ENCODE measurements at places on chromosomes 4 and X.

GRCh38 chrX:74521961-74522751 lies 92.3 kb downstream of the RLIM start:
- no peak overlapping the region for H3K27ac ChIP-seq
- H3K4me3 ChIP-seq, result no peak overlapping the region
- no peaks in the 10 kb centered on the region for H3K27me3 ChIP-seq

- H3K4me1 ChIP-seq, result no peaks in the 10 kb centered on the region
- H3K4me3 ChIP-seq, result no peak overlapping the region
- H3K27me3 ChIP-seq, result no peaks in the 10 kb centered on the region
- no peaks in the 10 kb centered on the region for H3K36me3 ChIP-seq
- no peak for DNase-seq
Measured at GRCh38 chrX:144810539-144810938, 436.8 kb upstream of the SPANXN1 start.

- no peaks in the 10 kb centered on the region for H3K4me1 ChIP-seq
- H3K36me3 ChIP-seq, result no peaks in the 10 kb centered on the region
- H3K27me3 ChIP-seq, result no peaks in the 10 kb centered on the region
- no peak overlapping the region for H3K27ac ChIP-seq
- no peak for DNase-seq
Measured at GRCh38 chrX:70979136-70979762, 48.4 kb upstream of the SLC7A3 start.

GRCh38 chr4:5027346-5027745 lies 8.1 kb upstream of the CYTL1 start:
- H3K4me1 ChIP-seq, result no peaks in the 10 kb centered on the region
- H3K27me3 ChIP-seq, result no peaks in the 10 kb centered on the region
- no peak overlapping the region for H3K27ac ChIP-seq
- H3K4me3 ChIP-seq, result no peak overlapping the region
- H3K36me3 ChIP-seq, result no peaks in the 10 kb centered on the region

DNA sequence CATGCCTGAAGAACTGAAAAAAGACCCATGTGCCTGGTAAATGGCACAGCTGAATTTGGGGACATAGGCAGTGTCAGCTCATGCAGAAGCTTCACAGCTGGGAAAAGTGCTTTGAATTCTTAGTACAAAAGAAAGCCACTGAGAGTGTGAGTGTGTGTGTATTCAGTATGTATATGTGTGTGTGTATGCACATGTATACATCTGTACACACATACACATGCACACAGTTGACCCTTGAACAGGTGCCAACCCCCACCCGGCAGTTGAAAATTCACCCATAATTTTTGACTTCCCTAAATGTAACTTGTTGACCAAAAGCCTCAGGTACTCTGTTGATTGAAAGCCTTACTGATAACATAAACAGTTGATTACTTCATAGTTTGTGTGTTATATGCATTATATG lies 49.5 kb upstream of the ENPP6 start:
- no peaks in the 10 kb centered on the region for H3K36me3 ChIP-seq
- H3K4me3 ChIP-seq, result no peak overlapping the region
- peak overlapping the region; percentile 76 for H3K27ac ChIP-seq
- H3K4me1 ChIP-seq, result peaks cover 9% of the 10 kb centered on the region
- DNase-seq, result no peak

GRCh38 chr4:116180157-116180601 lies 905.2 kb downstream of the TRAM1L1 start:
- no peaks in the 10 kb centered on the region for H3K36me3 ChIP-seq
- DNase-seq, result no peak
- no peaks in the 10 kb centered on the region for H3K4me1 ChIP-seq
- no peaks in the 10 kb centered on the region for H3K27me3 ChIP-seq
- H3K4me3 ChIP-seq, result no peak overlapping the region

GRCh38 chrX:51155157-51155556 lies 177.5 kb upstream of the NUDT10 start:
- H3K36me3 ChIP-seq, result no peaks in the 10 kb centered on the region
- DNase-seq, result no peak
- H3K27ac ChIP-seq, result no peak overlapping the region

DNA sequence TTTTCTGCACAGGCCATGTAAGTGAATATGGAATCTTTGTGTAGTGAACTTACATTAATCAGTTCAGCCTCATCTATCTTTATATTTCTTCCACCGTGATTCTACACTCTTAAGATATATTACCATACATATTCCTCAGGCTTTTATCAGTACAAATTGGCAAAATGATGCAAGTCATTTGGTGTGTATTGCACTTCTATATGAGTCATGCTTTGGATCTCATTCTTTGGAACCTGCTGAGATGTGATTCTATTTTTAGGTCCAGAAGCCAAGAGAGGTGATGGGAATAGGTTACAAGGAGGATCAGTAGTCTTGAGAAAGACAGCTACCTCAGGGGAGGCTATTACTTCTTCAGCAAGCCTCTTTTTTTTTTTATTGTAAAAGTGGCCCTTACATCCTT lies 204.4 kb downstream of the ZNF330 start:
- no peak for DNase-seq
- H3K4me1 ChIP-seq, result no peaks in the 10 kb centered on the region
- no peaks in the 10 kb centered on the region for H3K27me3 ChIP-seq
- H3K27ac ChIP-seq, result no peak overlapping the region
- H3K4me3 ChIP-seq, result no peak overlapping the region

- H3K27ac ChIP-seq, result no peak overlapping the region
- H3K27me3 ChIP-seq, result no peaks in the 10 kb centered on the region
- H3K4me3 ChIP-seq, result no peak overlapping the region
- no peaks in the 10 kb centered on the region for H3K4me1 ChIP-seq
- no peak for DNase-seq
Measured at GRCh38 chr4:186939226-186939625, 215.6 kb upstream of the FAT1 start.

DNA sequence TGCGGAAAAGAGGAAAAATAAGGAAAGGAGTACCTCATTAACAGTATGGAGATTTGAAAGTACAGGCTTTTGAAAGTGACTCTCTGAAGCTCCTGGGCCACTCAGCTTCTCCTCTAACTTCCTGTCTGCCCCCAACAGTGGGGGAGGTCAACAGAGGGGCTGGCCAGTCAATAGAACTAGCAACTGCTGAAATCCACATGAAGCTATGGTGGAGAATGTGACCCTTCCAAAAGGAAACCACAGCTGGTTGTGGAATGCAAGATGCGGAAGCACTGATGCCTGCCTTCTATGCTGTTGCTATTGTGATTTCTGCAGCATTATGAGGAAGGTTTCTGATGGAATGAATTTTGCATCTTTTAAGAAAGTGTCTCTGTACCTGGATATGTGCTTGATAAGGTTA lies 2.4 kb downstream of the CORIN start:
- peaks cover 9% of the 10 kb centered on the region for H3K27me3 ChIP-seq
- no peak overlapping the region for H3K4me3 ChIP-seq
- H3K27ac ChIP-seq, result no peak overlapping the region
- H3K4me1 ChIP-seq, result peaks cover 18% of the 10 kb centered on the region

DNA sequence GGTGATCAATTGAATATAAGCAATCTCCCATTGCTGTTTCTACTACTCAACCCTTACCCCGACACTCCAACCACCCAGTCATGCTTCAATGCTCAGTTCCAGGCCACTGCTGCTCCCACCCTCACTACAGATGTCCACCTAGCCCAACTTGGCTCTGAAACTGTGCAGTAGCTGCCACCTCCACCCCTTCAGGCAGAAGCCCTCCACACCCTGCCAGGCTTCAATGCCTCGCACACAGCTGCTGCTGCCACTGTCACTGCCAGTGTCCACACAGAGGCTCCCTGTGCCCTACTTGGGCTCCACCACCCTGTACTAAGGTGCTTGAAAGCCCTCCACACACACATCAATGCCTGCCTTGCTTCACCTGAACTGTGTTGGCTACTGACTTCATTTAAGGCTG lies 34.6 kb downstream of the LAMTOR3 start:
- peaks cover 9% of the 10 kb centered on the region for H3K4me1 ChIP-seq
- no peak overlapping the region for H3K27ac ChIP-seq
- H3K4me3 ChIP-seq, result no peak overlapping the region
- no peaks in the 10 kb centered on the region for H3K27me3 ChIP-seq

GRCh38 chrX:107204068-107204605 lies 2.1 kb downstream of the NUP62CL start:
- no peaks in the 10 kb centered on the region for H3K36me3 ChIP-seq
- peaks cover 11% of the 10 kb centered on the region for H3K4me1 ChIP-seq
- no peak for DNase-seq
- no peak overlapping the region for H3K27ac ChIP-seq

GRCh38 chrX:45513042-45513441 lies 312.4 kb upstream of the DIPK2B start:
- no peak overlapping the region for H3K27ac ChIP-seq
- no peaks in the 10 kb centered on the region for H3K36me3 ChIP-seq
- no peak overlapping the region for H3K4me3 ChIP-seq
- DNase-seq, result no peak
- no peaks in the 10 kb centered on the region for H3K4me1 ChIP-seq

DNA sequence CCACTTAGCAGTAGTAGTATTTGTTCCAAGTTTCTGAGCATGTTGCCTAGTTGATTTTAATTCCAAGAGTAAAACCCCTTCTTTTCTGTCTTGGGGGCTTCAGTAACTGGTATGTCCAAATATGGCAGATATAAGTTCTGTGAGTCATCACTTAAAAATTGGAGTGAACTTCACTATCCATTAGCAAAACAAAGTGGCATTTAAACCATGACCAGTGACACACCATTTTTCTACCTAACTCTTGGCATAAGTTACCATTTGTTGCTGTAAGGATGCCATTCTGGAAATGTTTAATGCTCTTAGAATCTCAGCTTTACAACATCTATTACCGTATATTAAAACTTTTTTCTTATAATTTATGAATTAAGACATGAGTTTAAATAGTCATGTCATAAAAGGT lies 102.0 kb downstream of the CBR4 start:
- H3K4me3 ChIP-seq, result no peak overlapping the region
- peak overlapping the region; percentile 9 for H3K27ac ChIP-seq
- H3K27me3 ChIP-seq, result no peaks in the 10 kb centered on the region
- peaks cover 5% of the 10 kb centered on the region for H3K4me1 ChIP-seq
- DNase-seq, result no peak

DNA sequence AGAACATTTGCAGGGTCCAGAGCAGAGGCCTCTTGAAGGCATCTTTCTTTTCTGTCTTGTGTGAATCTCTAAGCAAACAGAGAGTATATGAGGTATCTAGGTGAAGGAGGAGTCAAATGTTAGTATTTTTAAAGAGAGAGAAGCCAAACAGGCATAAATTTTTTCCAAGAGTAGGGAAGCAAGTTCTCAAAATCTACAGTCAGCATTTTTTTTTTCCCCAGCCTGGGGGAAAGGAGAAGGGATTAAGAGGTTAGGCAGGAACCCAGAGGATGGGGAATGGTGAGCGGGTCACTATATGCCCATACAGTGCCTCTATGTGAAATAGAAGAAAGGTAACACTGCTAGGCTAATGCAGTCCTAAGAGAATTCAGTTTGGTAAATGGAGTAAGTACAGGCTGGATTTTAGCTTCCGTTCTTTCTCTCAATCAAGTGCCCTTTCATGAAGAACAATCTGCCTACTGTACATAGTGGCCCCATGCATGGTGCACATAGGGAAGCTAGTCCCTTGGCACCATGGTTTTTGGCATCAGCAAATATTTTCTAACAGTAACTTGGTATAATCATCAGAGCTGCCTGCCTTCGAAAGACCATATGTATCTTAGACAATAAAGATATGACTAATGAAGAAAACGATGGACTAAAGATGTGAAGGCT lies 163.1 kb upstream of the MAB21L2 start:
- H3K36me3 ChIP-seq, result no peaks in the 10 kb centered on the region
- H3K4me3 ChIP-seq, result no peak overlapping the region
- H3K4me1 ChIP-seq, result no peaks in the 10 kb centered on the region
- no peak for DNase-seq
- H3K27me3 ChIP-seq, result no peaks in the 10 kb centered on the region
- H3K27ac ChIP-seq, result no peak overlapping the region

DNA sequence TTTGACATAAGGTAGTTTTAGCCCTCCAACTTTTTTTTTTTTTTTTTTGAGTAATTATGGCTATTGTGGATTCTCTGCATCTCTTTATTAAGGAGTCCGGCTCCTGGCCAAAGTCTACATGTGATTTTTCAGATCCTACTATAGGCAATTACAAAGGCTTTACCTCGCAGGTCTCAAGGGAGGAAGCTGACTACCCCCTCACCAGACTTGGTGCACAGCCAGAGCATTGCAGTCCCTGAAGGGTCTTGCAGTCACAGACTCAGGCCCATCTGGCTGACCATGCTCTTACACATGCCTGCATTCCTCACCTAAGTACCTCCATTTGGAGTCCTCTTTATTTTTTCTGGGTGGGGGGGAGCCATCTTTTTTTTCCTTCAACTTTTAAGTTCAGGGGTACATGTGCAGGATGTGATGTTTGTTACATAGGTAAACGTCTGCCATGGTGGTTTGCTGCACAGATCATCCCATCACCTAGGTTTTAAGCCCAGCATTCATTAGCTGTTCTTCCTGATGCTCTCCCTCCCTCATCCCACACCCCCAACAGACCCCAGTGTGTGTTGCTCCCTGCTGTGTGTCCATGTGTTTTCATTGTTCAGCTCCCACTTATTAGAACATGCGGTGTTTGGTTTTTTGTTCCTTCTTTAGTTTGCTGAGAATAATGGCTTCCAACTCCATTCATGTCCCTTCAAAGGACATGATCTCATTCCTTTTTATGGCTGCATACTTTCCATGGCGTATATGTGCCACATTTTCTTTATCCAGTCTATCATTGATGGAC lies 88.4 kb upstream of the STIM2 start:
- H3K27me3 ChIP-seq, result no peaks in the 10 kb centered on the region
- no peaks in the 10 kb centered on the region for H3K4me1 ChIP-seq
- no peaks in the 10 kb centered on the region for H3K36me3 ChIP-seq
- DNase-seq, result no peak

- H3K27ac ChIP-seq, result no peak overlapping the region
- H3K27me3 ChIP-seq, result no peaks in the 10 kb centered on the region
- H3K36me3 ChIP-seq, result no peaks in the 10 kb centered on the region
- H3K4me3 ChIP-seq, result peak overlapping the region; percentile 10
- peaks cover 17% of the 10 kb centered on the region for H3K4me1 ChIP-seq
Measured at GRCh38 chrX:7076245-7076661, 71.3 kb upstream of the STS start.

- H3K36me3 ChIP-seq, result no peaks in the 10 kb centered on the region
- no peaks in the 10 kb centered on the region for H3K27me3 ChIP-seq
- H3K4me3 ChIP-seq, result no peak overlapping the region
- H3K4me1 ChIP-seq, result no peaks in the 10 kb centered on the region
Measured at GRCh38 chr4:107283587-107284559, 247.8 kb upstream of the DKK2 start.

Measured in T-cell (primary cell).